Fibroblast of mammary gland (primary cell): ENCODE measurements at places on chromosomes 2 and 18.

GRCh38 chr2:179692043-179692442, 169.4 kb downstream of the ZNF385B start:
- peak; percentile 26 for DNase-seq

DNA sequence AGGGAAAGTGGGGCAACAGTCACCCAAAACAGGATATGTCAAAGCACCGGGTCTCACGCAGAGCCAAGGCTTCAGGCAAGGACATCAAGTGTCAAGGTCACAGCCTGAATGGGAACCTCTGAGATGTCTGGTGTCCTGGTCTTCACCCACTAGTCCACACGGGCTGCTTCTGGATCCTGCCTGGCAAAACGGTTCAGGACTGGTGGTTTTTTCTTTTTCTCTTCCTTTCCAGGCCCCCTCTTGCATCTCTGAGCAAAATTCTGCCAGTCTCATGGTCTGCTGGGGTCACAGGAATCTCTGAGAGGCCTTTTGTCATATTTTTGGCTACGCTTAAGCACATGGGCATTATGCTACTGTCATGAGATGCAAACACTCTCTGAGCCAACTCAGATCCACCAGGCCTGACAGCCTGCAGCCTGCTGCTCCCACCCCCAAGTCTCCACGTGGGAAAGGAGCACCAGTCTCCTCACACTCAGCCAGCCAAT, 518.2 kb upstream of the ZEB2 start:
- DNase-seq, result no peak

DNA sequence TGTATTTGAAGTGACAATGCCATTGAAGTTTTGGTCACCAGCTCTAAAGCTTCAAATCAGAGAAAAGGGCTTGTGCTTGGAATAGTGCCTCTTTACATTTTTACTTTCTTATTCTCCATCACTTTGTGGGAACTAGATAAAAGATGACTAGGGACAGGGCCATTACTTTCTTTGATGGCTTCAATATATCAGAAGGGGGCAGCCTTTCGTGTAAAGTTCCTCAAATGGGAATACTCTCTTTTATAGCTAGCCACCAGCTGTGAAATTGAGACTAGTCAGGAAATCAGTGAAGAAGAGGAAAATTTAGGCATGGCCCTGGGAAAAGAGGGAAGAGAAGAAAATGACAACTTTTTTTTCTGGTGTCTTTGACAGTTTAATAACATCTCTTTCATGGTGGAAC, 242.5 kb downstream of the DCC start:
- DNase-seq, result no peak

DNA sequence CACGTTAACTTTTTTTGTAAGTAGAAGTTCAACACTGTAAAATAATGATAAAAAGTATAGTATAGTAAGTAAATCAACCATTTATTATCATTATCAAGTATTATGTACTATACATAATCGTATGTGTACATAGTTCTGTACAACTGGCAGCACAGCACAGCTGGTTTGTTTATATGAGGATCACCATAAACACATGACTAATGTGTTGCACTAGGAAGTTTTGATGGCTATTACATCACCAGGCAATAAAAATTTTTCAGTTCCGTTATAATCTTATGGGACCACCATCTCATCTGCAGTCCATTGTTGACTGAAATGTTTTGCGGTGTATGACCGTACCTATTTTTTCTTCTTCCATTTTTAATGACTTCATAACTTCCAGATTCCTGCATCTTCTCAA, 39.2 kb upstream of the ZNF385B start:
- peak; percentile 4 for DNase-seq

DNA sequence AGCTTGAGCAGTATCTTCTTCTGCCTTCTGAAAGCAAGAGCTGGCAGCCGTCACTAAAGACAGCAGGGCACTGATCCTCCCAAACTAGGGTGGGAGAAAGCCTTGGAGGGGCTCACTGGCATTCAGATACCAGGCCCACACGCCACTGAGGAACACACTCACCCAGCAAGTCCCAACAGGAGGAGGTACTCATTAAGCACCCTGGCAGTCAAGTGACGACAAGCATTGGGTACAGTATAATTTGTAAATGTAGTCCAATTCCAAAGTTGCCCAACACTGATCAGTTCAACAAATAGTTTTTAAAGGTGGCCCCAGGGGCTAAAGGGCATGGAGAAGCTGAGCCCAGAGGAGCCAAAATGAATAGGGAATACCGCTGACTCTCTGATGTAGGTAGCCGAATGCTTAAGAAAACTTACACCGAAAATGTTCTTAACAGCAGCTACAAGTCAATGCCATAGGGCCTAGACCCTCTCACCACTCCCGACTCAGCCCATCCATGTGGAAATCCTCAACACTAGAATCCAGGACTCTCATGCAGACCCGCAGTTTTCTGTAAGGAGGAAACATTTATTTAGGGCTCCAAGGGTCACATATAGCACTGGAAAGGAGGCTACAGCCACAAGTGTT, 9.9 kb downstream of the LIMS2 start:
- DNase-seq, result no peak

GRCh38 chr2:120419073-120419472, 73.1 kb downstream of the INHBB start:
- DNase-seq, result no peak

DNA sequence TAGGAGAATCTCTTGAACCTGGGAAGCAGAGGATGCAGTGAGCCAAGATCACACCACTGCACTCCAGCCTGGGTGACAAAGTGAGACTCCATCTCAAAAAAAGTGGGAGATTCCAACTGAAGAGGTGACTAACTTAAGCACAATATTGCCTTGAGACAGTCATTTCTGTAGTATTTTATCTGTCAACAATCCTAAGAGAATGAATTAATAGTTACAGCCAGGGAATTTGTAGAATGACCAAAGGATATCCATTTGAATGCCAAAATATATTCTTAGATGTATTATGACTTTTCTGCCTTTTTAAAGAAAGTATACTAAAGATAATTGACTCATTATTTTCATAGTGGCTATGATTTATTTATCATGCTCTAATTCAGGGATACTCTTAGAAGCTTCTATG, 40.7 kb upstream of the CCDC150 start:
- DNase-seq, result no peak

- no peak for DNase-seq
Measured at GRCh38 chr2:191747170-191747530, 69.2 kb downstream of the NABP1 start.

GRCh38 chr2:105560157-105560556, 161.3 kb upstream of the FHL2 start:
- DNase-seq, result no peak
